B cell (primary cell): ENCODE measurements at places on chromosomes 7 and 10. TPM values are rescaled to one million over a fixed set of nuclear protein-coding genes. Genes with fewer than 3 reads are reported as not detected.

DNA sequence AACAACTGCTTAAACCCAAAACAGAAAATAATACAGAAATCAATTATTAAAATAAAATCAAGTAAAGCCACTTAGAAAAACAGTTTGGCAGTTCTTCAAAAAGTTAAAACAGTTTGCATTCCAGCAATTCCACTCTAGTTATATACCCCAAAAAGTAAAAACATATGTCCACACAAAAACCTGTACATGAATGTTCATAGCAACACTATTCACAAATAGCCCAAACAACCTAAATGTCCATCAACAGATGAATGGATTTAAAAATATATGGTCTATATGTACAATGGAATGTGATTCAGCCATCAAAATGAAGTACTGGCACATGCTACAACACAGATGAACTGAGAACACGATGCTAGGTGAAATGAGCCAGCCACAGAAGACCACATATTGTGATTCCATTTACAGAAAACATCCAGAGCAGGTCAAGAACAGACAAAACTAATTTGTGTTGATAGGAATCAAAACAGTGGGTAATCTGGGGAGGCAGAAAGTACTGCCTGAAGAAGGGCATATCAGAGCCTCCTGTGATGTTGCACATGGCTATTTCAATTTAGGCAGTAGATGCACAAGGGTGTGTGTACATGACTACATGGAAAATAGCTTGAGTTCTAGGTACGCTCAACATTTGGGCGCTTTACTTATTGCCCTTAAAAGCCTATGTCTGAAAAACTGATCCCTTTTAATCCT is 66.3 kb downstream of the CYTH3 start:
- H3K27ac ChIP-seq: no peak overlapping the region
- no peak overlapping the region for H3K4me3 ChIP-seq
- no peaks in the 10 kb centered on the region for H3K27me3 ChIP-seq

- no peak for DNase-seq
- no peak overlapping the region for H3K27ac ChIP-seq
- no peak overlapping the region for H3K4me3 ChIP-seq
- H3K4me1 ChIP-seq: no peaks in the 10 kb centered on the region
Measured at GRCh38 chr7:31815796-31816195, 128.8 kb downstream of the PPP1R17 start.

GRCh38 chr10:86362586-86363183 is 3.9 kb downstream of the GRID1 start:
- H3K4me1 ChIP-seq: peaks cover 27% of the 10 kb centered on the region
- H3K27me3 ChIP-seq: peaks cover 45% of the 10 kb centered on the region
- no peak overlapping the region for H3K27ac ChIP-seq

- H3K4me1 ChIP-seq: no peaks in the 10 kb centered on the region
- no peaks in the 10 kb centered on the region for H3K27me3 ChIP-seq
- H3K4me3 ChIP-seq: no peak overlapping the region
- no peaks in the 10 kb centered on the region for H3K36me3 ChIP-seq
Measured at GRCh38 chr7:18059171-18059570, 31.5 kb upstream of the PRPS1L1 start.

GRCh38 chr10:98899018-98899417 is 336.6 kb downstream of the HPSE2 start:
- no peak for DNase-seq
- no peak overlapping the region for H3K4me3 ChIP-seq
- no peaks in the 10 kb centered on the region for H3K27me3 ChIP-seq
- no peaks in the 10 kb centered on the region for H3K4me1 ChIP-seq

DNA sequence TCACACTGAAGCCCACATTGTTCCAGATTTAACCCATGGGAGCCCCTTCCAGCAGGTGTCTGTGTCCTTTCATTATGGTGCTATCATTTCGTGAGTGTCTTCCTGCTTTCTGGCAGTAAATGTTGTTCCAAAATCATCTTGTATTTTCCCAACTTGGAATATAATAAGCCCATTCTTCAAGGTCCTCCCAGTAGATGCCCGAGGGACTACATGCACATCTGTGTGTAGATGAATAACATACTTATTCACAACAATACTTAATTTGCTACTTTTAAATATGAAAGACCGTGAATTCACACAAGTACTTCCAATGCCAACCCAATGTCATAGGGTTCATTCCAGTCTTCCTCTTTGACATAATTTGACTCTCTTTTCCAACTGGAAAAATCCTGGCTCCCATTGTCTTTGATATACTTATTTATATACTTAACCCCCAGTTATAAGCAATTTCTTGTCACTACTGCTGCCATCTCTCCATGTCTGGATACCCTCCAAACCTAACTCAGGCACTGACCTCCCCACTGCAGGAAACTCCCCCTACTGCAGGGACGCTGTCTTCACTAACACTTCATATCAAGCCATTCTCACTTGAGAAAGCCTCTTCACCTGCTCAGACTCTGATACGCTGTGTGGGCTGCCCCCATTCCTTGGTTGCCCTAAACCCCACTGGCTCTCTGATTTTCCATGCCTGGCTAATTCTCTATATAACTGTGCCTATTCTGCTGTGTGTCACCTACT is 1119.2 kb downstream of the CNTNAP2 start:
- no peak overlapping the region for H3K27ac ChIP-seq
- H3K27me3 ChIP-seq: no peaks in the 10 kb centered on the region
- H3K4me1 ChIP-seq: no peaks in the 10 kb centered on the region
- DNase-seq: no peak

- H3K36me3 ChIP-seq: no peaks in the 10 kb centered on the region
- no peaks in the 10 kb centered on the region for H3K4me1 ChIP-seq
- H3K27ac ChIP-seq: no peak overlapping the region
- H3K27me3 ChIP-seq: no peaks in the 10 kb centered on the region
- no peak overlapping the region for H3K4me3 ChIP-seq
- no peak for DNase-seq
Measured at GRCh38 chr10:70906953-70907636, 18.7 kb upstream of the PCBD1 start.

GRCh38 chr10:27319752-27320431 is 79.3 kb upstream of the ACBD5 start:
- no peak overlapping the region for H3K27ac ChIP-seq
- no peaks in the 10 kb centered on the region for H3K36me3 ChIP-seq
- H3K4me1 ChIP-seq: peaks cover 12% of the 10 kb centered on the region

SPDYE2B gene
- not detected in 2 replicates for total RNA-seq

DYDC2 gene
- total RNA-seq: not detected in 2 replicates

SEC31B gene
- total RNA-seq: 36.3 and 36.4 TPM in 2 replicates

LEP gene
- total RNA-seq: not detected in 2 replicates

TUBAL3 gene
- total RNA-seq: not detected in 2 replicates
